ENCODE measurements at places on chromosomes 1 and 21.

DNA sequence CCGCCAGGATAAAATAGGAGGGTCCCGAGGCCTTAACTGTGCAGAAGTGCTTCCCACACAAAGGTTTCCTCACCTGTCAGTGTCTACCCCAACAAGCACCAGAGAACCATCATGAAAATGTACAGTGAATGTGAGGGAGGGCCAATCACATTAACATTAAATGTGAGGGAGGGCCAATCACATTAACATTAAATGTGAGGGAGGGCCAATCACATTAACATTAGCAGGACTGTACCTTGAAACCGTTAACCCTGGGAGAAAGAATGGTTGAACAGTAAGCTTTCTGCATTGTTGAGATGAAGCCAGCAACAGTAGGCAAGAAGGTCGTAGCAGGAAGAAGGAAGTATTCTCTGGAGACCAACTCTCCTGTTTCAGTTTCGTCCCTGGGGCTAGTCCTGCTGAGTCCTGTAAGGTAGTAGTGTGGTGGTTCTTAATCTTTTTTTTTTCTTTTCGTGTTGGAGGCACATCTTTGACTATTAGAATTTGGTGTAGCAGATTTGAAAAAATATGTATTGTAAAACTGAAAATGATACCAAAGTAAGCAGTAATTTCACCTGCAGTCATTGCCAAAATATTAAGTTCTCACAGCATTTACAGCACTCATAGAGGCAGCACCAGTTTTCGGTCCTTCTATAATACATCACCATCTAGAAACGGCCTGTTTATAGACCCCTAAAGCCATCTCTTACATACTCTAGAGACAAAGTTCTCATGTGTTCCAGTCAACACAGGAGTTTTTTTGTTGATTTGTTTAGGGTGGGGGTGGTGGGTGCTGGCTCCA, 98.6 kb upstream of the PPP2R5A start:
- DNase-seq = peak; percentile 33

DNA sequence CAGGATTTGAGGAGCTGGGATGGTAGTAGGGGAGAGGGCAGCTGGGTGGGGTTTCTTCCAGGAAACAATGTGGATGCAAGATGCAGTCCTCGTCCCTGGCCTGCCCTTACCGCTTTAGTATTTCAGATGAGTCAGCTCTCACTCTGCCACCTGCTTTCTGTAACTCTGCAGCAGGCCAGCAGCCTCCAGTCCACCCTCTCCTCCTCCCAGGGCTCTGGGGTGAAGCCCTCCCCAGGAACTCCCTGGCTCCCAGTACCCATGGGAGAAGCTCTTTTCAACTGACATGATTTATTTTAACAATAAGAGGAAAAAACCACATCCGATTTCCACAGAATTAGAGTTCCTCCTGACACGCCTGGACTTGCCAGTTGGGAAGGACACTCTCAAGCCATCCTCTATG, 39.0 kb upstream of the IL20 start:
- no peak for DNase-seq

DNA sequence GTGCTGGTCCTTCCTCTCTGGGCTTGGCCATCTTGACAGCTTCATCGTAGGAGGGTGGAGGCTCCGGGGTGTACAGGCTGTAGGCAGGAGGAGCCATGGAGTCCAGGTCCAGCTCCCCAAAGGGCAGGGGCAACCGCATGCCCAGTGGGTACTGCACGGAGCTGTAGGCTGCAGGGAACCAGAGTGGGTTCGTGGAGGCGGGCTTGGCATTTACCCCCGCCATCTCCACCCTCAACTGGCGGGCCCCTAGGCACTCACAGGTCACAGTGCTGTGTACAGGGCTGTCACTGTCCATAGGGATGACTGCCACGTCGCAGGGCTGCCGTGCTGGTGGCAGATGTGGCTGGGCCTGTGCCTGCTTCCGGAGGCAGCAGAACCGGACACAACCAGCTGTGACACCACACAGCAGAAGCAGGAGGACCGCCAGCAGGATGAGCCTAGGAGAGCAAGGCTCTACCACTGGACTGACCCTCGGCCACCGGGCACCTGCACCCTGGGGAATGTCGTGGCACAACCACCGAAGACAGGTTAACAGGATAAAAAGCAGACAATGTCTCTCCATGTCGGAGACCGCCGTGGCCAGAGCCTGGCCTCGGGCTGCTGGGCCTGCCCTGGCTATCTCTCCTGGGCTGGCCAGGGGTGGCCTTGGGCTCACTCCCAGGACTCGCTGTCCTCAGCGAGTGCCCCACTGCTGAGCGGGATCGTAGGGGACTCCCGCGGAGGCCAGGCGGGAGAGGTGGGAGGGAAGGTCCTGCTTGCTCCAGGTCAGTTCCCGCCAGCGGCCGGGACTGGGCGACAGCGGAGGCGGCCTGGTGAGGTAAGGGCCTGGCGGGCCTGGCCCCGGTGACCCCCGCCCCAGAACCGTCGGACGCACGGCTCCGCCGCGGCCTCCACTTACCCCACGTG, 831 bp downstream of the TMEM52 start:
- no peak for DNase-seq

DNA sequence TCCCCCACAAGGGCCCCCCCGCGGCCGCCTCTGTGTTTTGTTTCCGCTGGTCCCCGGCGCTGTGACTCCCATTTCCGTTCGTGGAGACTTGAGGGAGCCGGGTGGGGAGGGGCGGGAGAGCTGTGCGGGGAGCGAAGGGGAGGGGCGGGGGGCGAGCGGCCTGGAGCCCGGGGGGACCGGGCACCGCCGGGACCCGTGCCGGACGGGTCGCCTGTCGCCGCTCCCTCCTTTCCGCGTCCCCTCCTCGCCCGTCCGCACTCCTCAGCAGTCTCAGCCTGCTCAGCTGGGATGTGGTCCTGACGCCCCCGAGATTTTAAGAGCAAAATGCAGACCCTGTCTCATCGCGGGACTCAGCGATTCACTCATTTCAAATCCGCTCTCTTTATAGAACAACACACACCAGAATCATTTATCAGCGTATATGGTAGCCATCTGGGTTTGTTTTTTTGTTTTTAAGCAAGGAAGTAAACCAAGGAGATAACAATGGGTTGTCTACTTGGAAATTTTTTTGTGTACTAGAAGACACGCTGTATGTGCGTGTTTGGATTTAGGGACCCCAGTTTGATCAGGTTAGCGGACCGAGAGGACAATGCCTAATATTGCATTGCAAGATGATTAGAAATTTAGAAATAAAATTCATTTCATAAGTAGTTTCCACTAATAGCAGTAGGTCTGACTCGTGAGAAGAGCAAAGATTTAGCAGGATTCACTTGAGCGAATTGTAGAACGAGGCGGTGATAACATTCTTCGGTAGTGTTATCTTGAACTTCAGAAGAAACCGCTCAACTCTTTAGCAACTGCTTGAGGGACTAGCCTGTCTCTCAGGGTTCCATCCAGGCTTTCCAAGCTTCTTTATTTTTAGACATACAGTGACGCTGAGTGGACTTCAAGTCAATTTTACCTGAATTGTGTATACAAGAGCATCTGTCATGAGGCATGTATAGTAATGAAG, 1.1 kb downstream of the GABPA start:
- peak; percentile 77 for DNase-seq

- no peak for DNase-seq
These were observed 14.9 kb upstream of the VPS26C start for GRCh38 chr21:37281993-37282392.

GRCh38 chr1:206782448-206782847, 10.2 kb upstream of the IL10 start:
- DNase-seq = peak; percentile 35

DNA sequence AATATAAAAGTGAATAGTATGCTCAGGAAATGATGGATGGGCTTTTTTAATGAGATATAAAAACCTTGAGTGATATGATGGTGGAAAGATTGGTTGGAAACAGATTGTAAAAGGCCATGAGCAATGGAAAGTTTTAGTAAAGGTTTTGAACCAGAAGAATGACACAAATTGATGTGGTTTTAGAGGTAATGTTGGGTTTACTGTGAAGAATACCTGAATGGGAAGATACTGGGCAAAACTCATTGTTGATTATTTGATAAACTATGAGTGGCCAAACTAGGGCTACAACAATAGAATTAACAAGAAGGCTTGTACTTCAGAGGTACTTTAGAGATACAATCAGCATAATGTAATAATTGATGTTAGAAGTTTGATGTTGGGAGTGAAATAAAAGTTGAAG, 108.5 kb downstream of the PTGS2 start:
- no peak for DNase-seq

GRCh38 chr21:38773099-38774061, 32.3 kb upstream of the ETS2 start:
- DNase-seq = no peak

GRCh38 chr1:208169081-208169879, 74.9 kb downstream of the PLXNA2 start:
- DNase-seq = no peak

- DNase-seq = no peak
These were observed 699.8 kb downstream of the PTPRU start for GRCh38 chr1:29936031-29936544.

DNA sequence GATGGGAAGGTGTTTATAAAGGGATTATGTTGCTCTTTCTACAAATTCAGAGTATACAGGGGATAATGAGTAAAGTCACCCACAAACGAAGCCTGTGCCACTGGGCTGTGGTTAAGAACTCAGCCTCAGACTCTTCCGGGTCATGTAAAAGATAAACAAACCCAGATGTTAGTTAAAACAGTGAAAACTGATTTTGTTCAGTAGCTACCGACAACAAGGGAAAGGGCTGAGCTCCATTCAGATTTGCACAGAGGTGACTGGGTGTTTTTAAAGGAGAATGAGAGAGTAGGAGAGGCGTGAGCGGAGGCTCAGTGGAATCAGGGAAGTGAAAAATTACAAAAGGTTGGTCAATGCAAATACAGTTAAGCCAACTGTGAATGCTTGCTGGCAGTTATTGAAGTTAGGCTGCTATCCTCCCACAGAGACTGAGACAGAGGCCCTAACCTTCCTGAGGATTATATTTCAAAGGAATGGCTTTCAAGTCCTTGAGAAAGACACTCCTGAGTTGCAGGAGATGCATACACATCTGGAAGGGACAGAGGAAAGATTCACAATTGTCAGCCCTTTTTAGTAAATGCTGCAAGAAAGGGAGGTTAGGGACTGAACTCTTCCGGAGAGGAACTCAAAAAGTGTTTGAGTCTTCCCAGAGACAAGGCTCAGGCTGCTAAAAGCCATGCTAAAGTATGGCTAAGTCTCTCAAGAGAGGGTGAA, 29.9 kb upstream of the SAMD13 start:
- DNase-seq = no peak

DNA sequence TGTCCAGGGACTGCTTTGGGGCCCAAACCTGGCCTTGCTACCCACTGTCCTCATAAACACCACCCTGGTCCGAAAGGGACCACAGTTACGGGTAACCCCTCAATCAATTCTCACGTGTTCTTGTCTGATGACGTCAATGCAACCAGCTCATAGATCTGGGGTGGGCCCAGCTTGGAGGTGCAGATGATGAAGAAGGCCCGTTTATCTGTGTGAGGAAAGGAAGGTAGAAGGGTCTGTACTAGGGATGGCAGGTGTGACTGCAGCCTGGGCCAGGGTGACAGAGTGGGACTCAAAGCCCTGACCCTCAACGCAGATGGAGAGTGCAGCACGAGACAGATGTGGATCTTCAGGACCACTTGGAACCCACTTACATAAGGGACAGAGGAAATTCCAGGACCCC, 22.1 kb downstream of the LRRC71 start:
- no peak for DNase-seq

DNA sequence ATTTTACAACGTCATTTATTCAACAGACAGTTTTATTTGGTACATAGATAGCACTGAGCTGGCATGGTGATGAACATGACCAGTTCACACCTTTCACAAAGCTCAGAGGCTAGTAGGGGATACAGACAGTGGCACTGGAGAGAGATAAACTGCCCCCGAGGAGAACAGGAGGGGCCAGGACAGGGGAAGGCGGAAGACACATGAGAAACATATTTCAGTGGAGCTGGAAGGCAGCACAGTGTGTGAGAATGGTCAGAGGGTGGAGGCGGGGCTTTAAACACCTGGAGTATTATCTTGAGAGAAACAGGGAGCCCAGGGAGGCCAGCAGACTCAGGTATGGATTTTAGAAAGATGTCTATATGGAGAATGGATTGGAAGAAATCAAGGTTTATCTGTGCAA, 49.5 kb downstream of the CHML start:
- DNase-seq = no peak

GRCh38 chr1:162006081-162006480, 17.6 kb downstream of the OLFML2B start:
- DNase-seq = no peak

- DNase-seq = no peak
These were observed 16.8 kb upstream of the HCRTR1 start for GRCh38 chr1:31600641-31601040.

DNA sequence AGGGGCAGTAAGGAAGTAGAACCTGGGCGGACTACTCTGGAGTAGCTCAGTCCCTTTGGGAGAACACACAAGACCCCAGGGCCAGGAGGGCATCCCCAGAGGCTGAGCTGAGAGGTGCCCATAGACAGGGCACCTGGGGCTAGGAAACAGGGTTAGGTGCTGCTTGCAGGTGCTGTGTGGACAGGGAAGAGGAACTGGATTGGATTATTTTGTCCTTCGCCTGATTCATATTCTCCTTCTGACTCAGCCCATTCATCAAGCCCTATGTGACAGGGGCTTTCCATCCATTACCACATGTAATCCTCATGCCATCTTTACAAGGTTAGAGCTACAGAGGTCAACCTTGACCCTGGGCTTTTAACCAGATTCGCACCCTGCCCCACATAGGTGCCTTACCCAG, 183.9 kb downstream of the C1orf94 start:
- DNase-seq = no peak

DNA sequence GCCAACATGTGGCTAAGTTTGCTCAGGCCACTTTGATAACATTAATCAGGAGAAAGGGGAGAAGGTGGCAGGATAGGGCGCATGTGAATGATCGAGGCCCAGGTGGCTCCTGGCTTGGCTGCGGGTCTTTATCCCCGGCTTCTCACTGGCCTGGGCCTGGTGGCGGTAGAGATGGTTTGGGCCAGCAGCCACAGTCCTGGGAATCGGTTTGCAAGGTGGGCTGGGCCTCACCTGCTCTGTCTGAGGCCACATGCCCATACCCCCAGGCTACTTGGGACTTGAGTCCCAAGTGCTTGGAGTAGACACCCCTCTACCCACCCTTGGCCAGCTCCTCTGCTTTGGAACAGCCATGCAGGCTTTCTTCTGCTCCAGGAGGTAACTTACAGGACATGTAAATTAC, 49.7 kb upstream of the DISP3 start:
- no peak for DNase-seq

- no peak for DNase-seq
These were observed 58.6 kb downstream of the MDM4 start for GRCh38 chr1:204574865-204575163.

- DNase-seq = no peak
These were observed 32.2 kb upstream of the IL20 start for GRCh38 chr1:206833106-206833680.

DNA sequence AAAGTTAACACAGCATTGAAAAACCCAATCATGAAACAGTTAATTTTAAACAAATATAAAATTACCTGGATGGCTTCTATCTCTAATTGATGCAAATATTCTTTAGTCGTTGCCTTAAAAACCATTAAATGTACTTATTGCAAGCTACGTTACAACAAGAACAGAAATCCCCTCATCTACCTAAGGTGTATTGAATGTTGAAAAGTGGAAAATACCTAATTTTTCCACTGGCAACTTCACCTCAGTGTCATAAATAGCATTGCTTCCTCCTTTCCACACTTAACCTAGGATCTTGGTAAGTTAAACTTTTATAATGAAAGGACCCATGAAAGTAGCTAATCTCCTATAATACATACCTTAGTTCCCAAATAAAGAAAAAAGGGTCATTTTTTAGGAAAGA, 5.4 kb downstream of the GADD45A start:
- DNase-seq = no peak

Data from CD4-positive, alpha-beta T cell treated with Interleukin-21 for 1 hour (primary cell).